Effector memory CD4-positive, alpha-beta T cell (primary cell): ENCODE measurements at places on chromosomes 16 and 17.
A peak's percentile ranks its signal among the peaks of the same experiment; 100 is the strongest.

- DNase-seq = no peak
These were observed 26.3 kb downstream of the SMURF2 start for GRCh38 chr17:64635647-64636305.

GRCh38 chr16:67935101-67935401 lies 1.6 kb downstream of the PSMB10 start:
- DNase-seq = no peak

DNA sequence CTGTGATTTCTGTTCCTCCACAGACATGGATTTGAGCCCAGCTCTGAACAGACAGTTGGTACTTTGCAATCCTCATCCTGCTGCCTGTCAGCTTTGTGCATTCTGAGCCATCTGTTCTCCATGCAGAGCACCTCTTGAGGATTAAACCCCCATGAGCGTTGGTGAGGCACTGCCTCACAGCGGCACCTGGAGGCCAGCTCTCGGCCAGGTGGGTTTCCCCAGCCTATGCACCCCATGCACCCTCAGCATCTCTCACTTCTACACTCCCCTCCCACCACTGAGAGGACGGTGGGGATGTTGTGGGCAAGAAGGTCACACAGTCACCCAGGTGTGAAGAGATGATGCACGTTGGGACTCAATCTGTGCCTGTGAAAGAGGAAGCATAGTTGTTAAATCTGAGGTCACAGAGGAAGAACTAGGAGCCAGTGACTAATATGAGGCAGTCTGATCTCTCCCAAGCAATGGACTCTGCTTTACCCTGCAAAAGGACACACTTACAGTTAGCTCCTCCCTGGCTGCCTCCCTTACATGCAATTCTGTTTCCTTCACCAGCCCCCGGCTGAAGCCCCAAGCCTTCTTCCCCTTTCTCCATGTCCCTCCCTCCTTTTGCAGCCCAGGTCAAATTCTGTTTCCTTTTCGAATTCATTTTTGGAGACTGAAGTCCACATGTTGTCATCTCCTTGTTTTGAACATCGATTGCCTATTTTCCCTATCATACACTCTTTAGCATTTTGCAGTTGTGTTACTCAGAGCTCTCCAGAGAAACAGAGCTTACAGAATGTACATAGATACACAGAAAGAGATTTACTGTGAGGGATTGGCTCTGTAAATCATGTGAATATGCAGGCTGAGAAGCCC lies 58.5 kb downstream of the HS3ST3B1 start:
- peak; percentile 4 for DNase-seq

- DNase-seq = no peak
These were observed 985 bp upstream of the C17orf107 start for GRCh38 chr17:4898351-4898750.

DNA sequence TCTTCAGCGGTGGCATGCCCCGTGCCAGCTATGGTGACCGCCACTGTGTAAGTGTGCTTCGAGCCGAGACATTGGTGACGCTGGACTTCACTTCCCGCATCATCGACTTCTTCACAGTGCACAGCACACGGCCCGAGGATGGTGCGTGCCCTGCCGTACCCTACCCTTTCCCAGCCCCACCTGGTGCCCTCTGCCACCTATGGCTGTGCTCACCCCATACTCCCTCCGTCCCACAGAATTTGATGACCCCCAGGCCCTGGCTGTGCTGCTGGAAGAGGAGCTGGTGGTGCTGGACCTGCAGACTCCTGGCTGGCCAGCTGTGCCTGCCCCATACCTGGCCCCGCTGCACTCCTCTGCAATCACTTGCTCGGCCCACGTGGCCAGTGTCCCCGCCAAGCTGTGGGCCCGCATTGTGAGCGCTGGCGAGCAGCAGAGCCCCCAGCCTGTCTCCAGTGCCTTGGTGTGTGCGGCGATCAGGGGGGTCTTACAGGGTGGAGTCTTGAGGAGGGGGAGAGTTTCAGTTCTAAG lies 9.5 kb downstream of the LLGL1 start:
- DNase-seq = no peak

- peak; percentile 58 for DNase-seq
These were observed 13.9 kb upstream of the KIFC3 start for GRCh38 chr16:57815987-57816745.

DNA sequence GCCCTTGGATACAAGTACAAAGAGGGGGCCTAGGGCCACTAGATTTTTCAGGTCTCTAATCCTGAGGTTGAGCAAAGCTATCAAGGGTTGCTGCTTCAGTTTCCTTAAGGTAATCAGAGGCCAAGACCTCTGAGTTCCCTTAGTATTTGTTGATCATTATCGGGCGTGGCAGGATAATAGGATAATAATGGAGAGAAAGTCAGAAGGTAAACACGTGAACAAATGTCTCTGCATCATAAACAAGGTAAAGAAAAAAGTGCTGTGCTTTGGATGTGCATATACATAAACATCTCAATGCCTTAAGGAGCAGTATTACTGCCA lies 41.5 kb upstream of the YPEL2 start:
- no peak for DNase-seq

DNA sequence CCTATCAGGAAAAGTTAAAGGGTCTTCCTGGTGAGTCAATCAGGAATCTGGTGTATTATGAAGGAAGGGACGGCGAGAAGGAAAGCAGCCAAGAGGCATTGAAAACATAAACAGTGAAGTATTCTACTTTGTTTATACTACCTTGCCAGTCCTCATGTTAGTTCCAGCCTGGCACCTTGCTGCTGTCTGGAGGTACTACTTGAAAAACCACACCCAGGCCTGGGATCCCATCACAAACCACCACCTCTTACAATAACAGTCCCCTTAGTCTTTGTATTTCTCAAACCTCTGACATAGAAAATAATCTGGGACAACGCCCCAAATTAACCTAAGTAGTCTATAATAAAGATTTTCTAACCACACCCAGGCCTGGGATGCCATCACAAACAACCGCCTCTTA lies 676.7 kb upstream of the SOX9 start:
- DNase-seq = no peak

- peak; percentile 18 for DNase-seq
These were observed at the start of gene NDRG4 for GRCh38 chr16:58499615-58500351. NDRG4 (plus strand) TSS chr16:58500143; CDS start chr16:58500249, 106 bp downstream.

DNA sequence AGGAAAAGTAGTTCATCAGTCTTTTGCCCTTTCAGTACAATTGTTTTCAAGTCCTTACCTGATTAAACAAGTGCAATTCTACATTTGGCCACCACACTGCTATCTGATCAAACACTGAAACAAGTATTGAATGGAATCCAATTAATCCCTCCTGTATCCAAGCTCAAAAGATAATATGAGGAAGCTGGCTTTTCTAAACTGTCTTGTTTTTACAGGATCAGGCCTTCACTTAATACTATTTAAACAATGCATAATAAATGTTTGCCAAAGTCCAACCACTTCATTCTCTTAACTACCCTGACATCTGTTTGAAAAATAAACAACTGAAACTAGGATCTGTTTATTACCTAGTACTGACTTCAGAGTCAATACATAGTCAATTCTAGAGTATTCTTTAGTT lies 131.6 kb downstream of the MRTFB start:
- no peak for DNase-seq

DNA sequence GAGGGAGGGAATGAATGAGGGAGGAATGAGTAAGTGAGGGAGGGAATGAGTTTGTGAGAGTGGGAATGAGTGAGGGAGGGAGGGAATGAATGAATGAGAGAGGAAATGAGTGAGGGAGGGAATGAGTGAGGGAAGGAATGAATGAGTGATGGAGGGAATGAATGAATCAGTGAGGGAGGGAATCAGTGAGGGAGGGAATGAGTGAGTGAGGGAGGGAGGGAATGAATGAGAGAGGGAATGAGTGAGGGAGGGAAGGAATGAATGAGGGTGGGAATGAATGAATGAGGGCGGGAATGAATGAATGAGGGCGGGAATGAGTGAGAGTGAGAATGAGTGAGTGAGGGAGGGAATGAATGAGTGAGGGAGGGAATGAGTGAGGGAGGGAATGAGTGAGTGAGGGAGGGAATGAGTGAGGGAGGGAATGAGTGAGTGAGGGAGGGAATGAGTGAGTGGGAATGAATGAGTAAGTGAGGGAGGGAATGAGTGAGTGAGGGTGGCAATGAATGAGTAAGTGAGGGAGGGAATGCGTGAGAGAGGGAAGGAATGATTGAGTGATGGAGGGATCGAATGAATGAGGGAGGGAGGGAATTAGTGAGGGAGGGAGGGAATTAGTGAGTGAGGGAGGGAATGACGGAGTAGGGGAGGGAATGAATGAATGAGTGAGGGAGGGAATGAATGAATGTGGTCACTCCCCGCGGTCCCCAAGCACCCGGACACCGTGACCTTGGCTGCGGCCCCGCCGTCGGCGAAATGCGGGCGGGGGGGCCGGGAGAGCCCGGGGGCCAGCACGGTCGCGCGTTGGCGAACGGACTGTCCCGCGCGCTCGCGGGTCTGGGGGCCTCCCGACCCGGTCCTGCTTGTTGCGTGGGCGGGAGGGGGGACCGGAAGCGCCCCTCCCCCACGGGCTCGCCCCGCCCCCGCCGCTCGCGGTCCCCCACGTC lies 1.1 kb upstream of the UBE2I start:
- DNase-seq = no peak

DNA sequence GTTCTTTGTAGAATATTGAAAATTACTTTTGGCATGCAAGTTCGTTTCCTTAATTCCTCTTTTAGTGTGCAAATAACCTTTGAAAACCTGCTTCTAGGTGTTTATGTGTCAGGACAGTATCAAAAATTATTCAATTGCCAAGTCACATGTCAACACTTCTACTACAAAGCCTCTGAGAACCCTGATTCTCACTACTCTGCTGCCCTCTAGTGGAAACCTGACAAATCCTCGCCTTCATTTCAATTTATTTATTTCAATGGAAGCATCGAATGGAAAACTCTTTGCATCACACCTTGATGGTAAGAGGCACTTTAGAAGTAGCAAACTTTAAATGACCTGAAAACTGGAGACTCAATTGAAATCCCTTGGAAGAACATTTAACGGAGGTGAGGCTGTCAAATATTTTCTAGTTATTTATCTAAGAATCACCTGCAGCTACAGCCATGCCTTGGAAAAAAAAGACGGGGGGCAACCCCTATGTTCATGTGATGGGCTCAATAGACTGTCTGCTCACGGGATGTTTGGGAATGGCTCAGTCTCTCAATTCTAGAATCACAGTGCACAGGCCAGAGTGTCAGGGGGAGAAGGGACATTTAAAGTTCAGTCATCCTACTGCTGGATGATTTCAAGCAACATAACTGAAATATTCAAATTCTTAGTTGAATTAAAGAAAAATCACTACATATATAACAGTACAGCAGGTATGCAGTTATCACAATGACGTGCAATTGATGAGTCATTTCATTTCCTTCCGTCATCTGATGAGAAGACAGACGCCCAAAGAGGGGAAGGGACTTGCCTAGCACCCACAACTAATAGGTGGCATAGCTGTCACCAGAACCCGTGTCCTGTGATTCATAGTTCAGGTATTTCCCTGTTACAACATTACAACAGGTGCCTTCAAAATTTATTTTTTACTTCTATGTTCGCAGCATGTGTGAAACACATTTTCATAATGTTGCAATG lies 563.9 kb downstream of the TOX3 start:
- DNase-seq = no peak

DNA sequence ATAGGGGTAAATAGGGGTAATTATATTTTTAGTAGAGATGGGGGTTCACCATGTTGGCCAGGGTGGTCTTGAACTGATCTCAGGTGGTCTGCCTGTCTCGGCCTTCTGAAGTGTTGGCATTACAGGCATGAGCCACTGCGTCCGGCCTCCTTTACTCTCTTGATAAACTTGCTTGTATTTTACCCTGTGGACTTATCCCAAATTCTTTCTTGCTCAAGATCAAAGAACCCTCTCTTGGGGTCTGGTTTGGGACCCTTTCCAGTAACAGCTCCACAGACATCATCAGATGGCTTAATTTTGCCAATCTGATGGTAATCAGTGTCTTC lies 5.6 kb upstream of the C1QTNF1 start:
- DNase-seq = no peak

DNA sequence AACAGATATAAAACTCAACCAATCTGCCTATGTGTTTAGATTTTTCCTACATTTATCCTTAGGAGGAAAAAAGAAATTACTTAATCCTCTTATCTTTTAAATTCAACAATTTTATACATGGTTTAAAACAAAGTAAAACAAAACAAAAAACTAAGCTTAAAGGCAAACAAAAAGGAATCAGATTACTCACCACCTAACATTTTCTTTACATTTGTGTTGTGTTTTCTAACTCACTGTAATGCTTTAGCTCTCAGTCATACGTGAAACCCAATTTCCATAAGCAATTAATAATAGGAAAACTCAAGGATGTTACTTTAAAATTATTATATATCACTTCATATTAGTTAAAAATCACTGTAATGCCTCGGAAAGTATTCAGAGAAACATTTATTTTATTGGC lies 6.7 kb upstream of the IRX5 start:
- DNase-seq = no peak

GRCh38 chr17:28252436-28252835 lies 66.6 kb upstream of the TMEM97 start:
- no peak for DNase-seq

DNA sequence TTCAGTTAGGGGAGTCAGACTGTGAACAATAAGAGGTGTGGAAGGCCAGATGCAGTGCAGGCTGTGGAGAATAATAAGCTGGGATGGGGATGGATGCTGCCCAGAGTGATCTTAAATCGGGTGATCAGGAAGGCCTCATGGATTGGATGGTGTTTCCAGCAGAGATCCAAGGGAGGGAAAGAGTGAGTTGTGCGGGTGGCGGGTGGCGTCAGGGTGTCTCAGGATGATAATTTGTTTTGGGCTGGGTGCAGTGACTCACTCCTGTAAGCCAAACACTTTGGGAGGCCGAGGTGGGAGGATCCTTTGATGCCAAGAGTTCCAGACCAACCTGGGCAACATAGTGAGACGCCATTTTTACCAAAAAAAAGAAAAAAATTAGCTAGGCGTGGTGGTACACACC lies 7.9 kb downstream of the CLUAP1 start:
- DNase-seq = no peak

- DNase-seq = no peak
These were observed 23.6 kb downstream of the SDR42E1 start for GRCh38 chr16:81987706-81988105.

GRCh38 chr17:17682293-17682736 lies 1.1 kb downstream of the RAI1 start:
- DNase-seq = peak; percentile 26
